Stimulated activated CD4-positive, alpha-beta T cell treated with anti-CD3 and anti-CD28 coated beads, Interleukin-12 subunit alpha, Interleukin-12 subunit beta, amount 100 ng/mL, for 48 hours (primary cell): ENCODE measurements at places on chromosomes 3 and 15.

DNA sequence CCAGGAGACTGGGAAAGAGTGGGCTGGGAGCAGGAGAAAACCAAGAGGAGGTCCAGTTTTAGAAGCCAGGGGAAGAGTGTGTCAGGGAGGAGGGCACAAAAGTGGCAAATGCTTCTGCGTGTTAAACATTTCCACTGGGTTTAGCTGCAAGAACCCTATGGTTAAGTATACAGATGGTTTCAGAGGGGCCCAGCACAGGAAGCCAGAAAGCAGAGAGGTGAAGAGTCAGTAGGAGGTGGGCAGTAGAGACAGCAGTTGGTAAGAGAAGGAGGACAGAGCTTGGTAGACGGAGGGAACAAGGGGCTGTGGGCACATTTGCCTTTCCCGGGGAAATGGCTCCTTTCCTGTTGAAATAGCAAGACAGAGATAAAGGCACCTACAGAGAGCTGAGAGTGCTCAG is 133.8 kb downstream of the EPHB1 start:
- DNase-seq, result no peak

- DNase-seq, result no peak
Measured at GRCh38 chr3:110958313-110959147, 113.1 kb upstream of the NECTIN3 start.

DNA sequence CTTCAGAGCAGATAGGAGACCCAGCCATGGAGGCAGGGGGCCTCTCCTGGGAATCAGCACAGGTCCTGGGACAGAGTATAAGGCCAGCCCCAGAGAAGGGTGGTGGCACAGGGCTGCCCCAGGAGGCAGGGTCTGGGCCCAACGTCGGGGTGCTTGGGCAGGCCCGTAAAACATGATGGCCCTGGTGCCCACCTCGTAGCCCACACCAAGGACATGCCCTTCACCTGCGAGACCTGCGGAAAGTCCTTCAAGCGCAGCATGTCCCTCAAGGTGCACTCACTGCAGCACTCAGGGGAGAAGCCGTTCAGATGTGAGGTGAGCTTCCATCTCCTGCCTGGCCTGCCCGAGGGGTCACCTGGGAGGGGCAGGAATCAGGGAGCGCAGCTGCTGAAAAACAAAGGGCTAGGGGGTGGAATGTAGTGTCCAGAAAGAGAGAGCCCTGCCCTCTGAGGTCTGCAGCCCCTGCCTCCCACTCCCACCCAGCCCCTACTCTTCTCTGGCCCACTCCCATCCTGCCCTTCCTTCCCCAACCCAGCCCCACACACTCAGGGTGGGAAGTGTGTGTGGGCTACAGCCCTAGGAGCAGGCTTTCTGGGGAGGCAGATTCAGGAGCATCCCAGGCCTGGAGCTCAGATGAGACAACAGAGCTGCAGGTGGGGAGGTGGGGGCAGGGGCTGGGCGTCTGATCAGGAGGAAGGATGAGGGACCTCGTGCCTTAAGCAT is 9.5 kb downstream of the ZBTB47 start:
- DNase-seq, result no peak

- DNase-seq, result no peak
Measured at GRCh38 chr15:25679492-25679891, 183.6 kb downstream of the ATP10A start.

DNA sequence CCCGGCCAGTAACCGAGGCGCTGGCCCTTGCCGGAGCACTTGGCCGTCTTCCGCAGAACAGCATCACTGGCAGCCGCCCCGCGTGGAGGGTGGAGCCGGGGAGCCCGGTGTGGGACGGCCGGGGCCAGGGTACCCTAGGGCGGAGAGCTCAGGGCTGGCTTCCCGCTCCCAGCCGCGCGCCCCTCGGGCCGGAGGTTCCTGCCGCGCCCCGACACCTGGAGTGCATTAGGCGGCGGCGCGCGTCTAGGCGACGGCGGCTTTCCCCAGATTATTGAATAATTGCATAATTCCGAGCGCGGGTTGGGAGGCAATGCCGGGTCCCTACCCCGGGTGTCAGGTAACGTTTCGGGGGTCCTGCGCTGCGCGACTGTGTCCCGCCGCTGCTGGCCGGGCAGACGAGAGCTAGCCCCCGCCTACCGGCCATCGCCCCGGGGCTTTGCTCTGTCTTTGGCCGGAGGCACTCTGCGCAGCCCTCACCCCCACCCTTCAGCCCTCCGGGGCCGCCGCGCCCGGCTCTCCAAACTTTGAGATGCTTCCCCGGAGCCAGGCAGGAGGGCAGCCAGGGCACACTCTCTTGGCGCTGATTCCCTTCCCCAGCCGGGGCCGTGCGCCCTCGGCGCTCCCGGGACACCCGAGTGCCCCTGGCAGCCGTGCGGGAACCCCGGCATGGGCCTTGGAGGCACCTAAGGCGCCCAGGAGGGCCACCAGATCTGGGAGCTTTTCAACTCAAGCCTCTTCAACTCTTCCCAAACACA is 749 bp downstream of the ITGA11 start:
- DNase-seq, result no peak

DNA sequence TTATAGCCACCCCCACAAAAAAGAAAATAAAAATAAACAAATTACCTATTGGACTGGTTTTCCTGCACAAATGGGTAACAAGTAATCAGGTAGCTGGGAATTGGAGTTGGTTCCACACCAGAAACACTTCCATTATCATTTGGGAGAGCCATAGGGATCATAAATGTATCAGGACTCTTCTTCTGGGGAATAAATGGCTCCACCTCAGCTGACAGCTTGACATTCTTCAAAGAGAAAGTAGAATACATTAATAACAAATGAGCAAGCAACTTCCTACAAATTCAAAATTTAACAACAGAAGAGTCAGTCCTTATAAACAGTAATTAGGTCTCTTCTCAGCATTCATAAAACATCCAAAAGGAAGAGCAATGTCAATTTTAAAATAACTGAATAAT is 8.7 kb downstream of the SECISBP2L start:
- DNase-seq, result no peak

DNA sequence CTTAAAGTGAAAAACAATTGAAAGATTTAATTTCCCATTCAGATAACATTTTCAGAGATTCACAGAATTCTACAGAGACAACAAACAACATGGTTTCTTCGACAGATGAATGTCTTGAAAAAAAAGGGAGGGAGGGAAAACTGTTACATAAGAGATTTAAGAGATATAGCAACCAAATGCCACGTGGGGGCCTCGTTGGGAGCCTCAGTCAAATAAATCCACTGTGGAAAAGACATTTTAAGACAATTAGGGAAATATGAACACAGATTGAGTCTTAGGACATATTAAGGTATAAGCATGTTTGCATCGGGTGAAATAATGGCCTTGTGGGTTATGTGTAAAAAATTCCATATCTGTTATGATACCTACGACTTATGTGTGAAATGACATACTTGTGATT is 5.0 kb upstream of the PRRT3 start:
- DNase-seq, result no peak

DNA sequence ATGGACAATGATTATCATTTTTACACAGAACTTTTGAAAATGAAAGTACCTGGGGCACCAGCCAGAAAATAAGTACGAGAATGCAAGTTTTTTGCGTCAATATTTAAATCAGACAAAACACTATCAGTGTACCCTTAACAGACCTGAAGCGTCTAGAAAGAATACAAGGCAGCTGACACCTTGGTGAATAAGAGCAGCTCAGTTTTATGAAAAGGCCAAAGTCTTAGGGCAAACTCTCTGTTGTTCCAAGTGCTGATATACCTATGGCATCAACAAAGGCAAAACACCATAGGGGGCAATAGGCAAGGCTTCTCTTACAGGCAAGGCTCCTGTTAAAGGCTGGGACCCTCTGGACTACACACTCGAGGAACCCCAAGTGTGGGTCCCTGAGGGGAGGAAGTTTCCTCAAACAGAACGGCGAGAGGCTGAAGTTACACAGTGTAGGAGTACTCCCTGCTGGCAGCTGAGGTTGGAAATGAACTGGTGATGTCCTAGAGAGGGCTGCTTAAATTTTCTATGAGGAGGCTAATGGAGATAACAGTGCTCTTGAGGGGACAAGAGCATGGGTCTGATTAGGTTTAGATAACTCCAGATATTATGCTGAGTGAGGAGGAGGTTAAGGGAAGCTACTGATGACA is 291.0 kb downstream of the TIGIT start:
- DNase-seq, result no peak

GRCh38 chr3:73029321-73029796 is 32.1 kb upstream of the EBLN2 start:
- DNase-seq, result no peak

DNA sequence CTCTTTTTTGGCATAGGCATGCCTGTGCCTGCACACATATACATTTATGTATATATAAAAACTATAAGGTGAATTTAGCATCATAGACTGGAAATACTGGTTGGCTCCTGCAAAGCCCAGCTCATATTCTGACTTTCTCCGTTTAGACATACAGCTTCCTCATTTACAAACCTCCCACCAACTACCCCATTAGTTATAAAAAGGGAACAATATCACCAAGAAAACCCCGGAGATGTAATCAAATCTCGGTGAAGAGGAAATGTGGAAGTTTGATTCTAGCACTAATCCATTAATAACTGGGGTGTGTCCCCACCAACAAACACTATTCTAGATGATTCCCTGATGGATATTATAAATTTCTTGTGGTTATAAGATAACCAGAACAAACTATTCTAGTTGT is 517.7 kb upstream of the TBL1XR1 start:
- no peak for DNase-seq

DNA sequence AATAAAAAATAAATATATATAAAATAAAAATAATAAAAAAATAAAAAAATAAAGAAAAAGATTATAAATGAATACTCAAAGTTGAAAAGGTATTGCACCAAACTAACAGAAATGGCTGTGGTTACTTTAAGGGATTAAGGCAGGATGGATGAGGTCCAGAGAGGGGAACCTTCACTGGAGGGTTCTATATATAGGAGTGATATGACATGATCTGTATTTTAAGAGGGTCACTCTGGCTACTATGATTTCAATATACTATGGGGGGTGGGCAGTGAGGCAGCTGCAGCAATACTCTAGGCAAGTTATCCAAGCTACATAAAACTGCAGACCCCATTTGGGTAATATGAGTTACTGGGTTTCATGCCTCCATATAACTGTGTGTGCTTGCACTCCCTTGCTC is 24.6 kb downstream of the ACAD11 start:
- DNase-seq, result no peak

DNA sequence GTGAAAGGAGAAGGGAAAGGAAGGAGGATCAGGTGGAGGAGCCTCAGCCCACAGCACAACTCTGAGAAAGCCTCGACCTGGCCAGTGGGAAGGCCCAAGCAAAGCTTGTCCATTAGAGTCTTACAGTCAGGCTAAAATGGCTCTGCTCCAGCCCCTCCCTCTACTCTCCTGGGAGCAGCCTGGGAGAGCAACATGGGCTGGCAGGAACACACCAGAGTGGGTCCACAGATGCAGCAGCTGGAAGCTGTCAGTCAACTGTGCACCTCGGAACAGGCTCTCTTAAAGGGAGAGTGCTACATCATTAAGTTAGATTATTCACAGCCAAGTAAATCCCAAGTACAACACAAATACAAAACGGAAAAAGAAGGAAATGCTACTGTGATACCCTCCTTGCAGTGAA is 98.0 kb upstream of the LIMD1 start:
- no peak for DNase-seq

GRCh38 chr3:179880868-179881267 is 155.9 kb downstream of the PEX5L start:
- no peak for DNase-seq

GRCh38 chr3:6860954-6861624 is at the start of gene GRM7:
GRM7 (plus strand) TSS chr3:6861115.
- DNase-seq, result no peak

- DNase-seq, result no peak
Measured at GRCh38 chr15:36591536-36592411, 12.3 kb downstream of the CDIN1 start.

- no peak for DNase-seq
Measured at GRCh38 chr3:15327941-15328340, 4.4 kb downstream of the SH3BP5 start.

DNA sequence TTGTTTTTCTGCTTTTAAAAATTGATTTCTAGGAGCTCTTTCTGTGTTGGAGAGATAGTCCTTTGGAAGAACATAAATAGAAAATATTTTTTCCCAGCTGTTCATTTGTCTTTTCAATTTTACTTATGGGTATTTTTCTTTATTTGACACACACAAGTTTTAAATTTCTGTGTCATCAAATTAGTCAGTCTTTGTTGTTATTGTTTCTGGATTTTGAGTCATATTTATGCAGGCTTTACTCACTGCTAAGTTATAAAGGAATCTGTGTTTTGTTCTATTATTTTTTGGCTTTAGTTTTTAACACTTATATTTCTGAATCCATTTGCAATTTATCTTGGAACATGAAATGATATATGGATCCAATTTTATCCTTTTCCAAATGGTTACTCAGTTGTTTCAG is 5.9 kb upstream of the GHSR start:
- no peak for DNase-seq

GRCh38 chr3:101466465-101467309 is 46.3 kb downstream of the SENP7 start:
- DNase-seq, result no peak

GRCh38 chr3:177610686-177611633 is 413.7 kb upstream of the TBL1XR1 start:
- DNase-seq, result no peak

GRCh38 chr3:137796993-137797392 is 32.9 kb downstream of the SOX14 start:
- no peak for DNase-seq

DNA sequence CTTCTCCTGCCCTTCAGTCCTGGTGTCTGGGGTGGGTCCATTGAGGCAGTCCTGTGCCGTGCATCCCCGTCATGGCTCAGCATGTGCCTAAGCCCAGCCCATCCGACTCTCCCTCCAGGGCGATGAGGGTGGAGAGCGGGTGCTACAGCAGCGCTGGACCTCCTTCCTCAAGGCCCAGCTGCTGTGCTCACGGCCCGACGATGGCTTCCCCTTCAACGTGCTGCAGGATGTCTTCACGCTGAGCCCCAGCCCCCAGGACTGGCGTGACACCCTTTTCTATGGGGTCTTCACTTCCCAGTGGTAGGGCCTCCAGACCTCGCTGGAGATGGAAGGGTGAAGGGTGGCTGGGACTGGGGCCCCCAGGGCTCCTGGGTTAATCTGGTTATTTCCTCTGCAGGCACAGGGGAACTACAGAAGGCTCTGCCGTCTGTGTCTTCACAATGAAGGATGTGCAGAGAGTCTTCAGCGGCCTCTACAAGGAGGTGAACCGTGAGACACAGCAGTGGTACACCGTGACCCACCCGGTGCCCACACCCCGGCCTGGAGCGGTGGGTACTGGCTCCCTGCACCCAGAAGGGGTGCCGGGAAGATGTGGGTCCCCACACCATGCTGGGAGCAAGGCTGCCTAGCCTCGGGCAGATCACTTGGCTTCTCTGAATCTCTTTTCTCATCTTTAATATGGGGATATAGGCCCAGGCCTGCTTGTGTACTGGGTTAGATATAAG is 10.1 kb downstream of the CIB1 start:
- no peak for DNase-seq

- DNase-seq, result no peak
Measured at GRCh38 chr3:108450444-108450843, 60.0 kb downstream of the MYH15 start.

- no peak for DNase-seq
Measured at GRCh38 chr3:143825513-143825912, 22.8 kb downstream of the SLC9A9 start.

- DNase-seq, result no peak
Measured at GRCh38 chr3:13547591-13548371, 1.1 kb upstream of the FBLN2 start.

GRCh38 chr3:116198087-116198486 is 247.2 kb downstream of the LSAMP start:
- no peak for DNase-seq

- DNase-seq, result no peak
Measured at GRCh38 chr3:11155341-11156025, 1.2 kb downstream of the HRH1 start.
